ENCODE measurements at places on chromosomes 6 and 20. TPM values are rescaled to one million over a fixed set of nuclear protein-coding genes. Genes with fewer than 3 reads are reported as not detected.
A peak's percentile ranks its signal among the peaks of the same experiment; 100 is the strongest.

The TMC2 gene
- total RNA-seq = not detected

DNA sequence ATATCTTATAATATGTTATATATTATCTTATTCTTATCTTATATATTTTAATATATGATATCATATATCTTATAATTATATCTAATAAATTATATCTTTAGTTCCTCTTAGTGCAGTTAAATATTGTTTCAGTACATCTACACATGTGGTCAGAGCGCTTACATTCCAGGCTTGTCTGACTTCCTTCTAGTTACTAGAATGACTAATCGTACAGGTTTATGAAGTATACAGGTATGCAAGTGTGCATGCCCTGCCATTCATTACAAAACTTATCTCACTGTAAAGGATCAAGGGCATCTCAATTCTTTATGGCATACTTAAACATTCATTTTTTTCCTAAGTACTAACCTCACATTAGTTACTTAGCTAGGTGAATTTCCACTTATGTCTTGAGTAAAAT, 1278.0 kb upstream of the MAP3K7 start:
- H3K4me3 ChIP-seq = no peak overlapping the region
- no peak for DNase-seq
- H3K4me1 ChIP-seq = peaks cover 10% of the 10 kb centered on the region
- no peak overlapping the region for H3K27ac ChIP-seq
- H3K27me3 ChIP-seq = no peaks in the 10 kb centered on the region

The ANGPT4 gene
- total RNA-seq = 0.05 TPM

GRCh38 chr6:162615016-162615705, 112.4 kb downstream of the PRKN start:
- no peaks in the 10 kb centered on the region for H3K36me3 ChIP-seq
- DNase-seq = no peak
- H3K4me3 ChIP-seq = no peak overlapping the region

DNA sequence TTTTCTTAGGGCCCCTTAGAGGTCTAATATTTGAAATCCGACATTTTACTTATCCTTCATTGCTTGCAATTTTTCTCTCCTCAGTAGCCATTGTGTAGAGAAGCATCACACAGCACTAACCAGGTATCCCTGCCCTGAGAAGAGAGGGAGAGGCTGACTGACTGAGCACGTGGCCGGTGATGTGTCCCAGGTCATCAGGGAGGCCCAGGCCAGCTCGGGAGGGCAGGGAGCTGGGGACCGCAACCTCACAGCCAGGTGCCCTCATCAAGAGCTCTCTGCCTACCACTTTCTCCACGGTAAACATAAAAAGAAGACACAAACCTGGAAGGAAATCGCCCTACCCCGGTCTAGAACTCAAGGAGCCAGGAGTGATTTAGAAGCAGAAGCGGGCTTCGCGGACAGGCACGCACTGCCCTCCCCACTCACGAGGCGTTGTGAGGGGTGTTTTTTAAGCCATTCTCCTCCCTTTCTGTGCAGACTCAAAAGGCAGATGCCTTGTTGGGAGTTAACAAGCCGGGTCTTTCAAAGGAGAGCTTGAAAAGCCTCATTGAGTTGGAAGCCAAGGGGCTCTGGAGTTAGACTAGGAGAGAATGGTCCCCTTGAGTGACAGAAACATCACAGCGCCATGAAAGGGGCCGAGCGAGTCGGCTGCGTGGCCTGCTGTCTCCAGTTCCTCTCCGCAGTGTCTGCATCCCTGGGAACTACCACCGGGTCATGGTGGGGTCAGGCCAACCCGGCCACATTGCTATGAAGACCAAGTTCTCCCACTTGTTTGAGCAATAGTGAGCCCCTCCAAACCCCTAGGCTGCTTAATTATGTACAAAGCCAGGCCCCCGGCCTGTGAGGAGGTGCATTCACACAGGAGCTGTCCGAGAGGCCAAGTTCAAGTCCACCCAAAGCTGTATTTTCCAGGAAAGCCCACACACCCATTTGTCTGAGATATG, 285.4 kb downstream of the CDH4 start:
- H3K4me1 ChIP-seq = no peaks in the 10 kb centered on the region
- no peak overlapping the region for H3K27ac ChIP-seq
- DNase-seq = no peak

DNA sequence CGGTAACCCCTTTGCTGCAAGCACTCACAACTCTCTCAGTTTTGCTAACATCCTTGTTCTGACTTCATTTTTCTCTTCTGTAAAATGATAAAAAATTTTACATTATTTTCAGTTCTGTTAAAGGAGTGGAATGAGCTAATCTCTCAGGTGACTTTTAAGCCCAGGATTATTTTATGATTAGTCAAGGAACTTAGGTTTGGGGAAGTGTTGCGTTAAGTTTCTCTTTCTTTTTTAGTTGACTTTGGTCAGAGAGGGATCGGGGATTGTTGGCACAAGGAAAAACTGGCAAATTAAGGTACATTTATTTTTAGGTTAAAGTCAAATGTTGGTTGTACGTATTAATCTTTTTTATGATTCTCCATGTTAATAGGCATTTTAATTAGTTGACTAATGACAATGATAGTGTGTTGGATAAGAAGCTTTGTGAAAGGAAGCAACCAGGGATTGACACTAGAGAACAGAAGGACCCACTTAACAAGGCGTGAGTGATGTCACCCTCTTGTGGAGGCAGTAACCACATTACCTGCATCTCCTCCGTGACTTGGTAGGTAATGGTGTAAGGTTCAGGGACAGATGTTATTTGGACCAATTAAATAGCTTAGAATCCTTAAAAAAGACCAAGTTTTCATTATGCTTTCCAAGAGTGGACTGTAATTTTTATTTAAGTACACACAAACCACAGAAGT, 31.6 kb downstream of the CD83 start:
- H3K4me3 ChIP-seq = no peak overlapping the region
- no peak overlapping the region for H3K27ac ChIP-seq
- DNase-seq = no peak
- H3K27me3 ChIP-seq = no peaks in the 10 kb centered on the region
- peaks cover 7% of the 10 kb centered on the region for H3K4me1 ChIP-seq

The PRELID3B gene
- total RNA-seq = 38.1 TPM

The HSPA1A gene
- 120 TPM for total RNA-seq

GRCh38 chr20:47501116-47501481, 588 bp upstream of the NCOA3 start:
- no peak for DNase-seq
- H3K27ac ChIP-seq = peak overlapping the region; percentile 95
- H3K4me1 ChIP-seq = peaks cover 17% of the 10 kb centered on the region
- H3K27me3 ChIP-seq = no peaks in the 10 kb centered on the region
- peak overlapping the region; percentile 95 for H3K4me3 ChIP-seq

GRCh38 chr6:104710543-104711335, 149.0 kb downstream of the HACE1 start:
- no peaks in the 10 kb centered on the region for H3K36me3 ChIP-seq
- no peak overlapping the region for H3K4me3 ChIP-seq
- H3K27me3 ChIP-seq = no peaks in the 10 kb centered on the region
- DNase-seq = no peak

DNA sequence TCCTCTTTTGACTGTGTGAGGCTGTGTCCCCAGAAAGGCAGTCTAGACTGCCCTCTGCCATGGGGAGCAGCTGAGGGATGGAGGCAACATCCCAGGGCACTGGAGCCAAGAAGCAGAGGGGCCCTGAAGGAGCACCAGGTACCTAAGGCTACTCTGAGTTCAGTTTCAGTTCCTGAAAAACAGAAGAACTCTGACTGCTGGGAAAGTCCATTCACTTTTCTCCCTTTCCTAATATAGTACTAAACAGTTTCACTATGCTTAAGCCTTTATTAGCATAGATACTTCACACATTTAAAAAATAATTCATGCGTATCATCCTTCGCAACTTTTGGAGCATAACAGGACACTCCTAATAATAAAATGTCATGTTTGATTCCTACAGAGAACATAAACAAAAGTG, 130.0 kb downstream of the FOXC1 start:
- no peaks in the 10 kb centered on the region for H3K36me3 ChIP-seq
- no peak overlapping the region for H3K27ac ChIP-seq
- H3K27me3 ChIP-seq = no peaks in the 10 kb centered on the region
- DNase-seq = no peak
- no peaks in the 10 kb centered on the region for H3K4me1 ChIP-seq

- H3K27me3 ChIP-seq = no peaks in the 10 kb centered on the region
- no peak overlapping the region for H3K27ac ChIP-seq
- H3K36me3 ChIP-seq = no peaks in the 10 kb centered on the region
- DNase-seq = no peak
Observed at GRCh38 chr6:147991961-147992360, 350.7 kb upstream of the SASH1 start.

The GJA10 gene
- not detected for total RNA-seq

DNA sequence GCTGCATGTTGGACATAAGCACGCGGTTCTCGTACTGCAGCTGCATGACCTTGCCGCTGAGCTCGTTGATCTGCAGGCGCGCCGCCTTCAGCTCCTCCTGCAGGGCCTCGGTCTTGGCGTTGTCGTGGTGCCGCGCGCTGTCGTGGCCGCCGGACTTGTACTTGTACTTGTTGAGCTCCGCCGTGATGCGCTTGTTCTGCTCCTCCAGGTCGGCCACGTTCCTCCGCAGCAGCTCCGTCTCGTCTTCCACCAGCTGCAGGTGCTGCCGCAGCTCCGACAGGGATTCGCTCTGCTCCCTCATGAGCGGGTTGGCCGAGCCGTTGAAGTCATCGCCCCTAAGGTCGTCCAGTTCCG, 16.6 kb upstream of the KIAA0408 start:
- no peak for DNase-seq
- no peak overlapping the region for H3K27ac ChIP-seq
- no peaks in the 10 kb centered on the region for H3K27me3 ChIP-seq

DNA sequence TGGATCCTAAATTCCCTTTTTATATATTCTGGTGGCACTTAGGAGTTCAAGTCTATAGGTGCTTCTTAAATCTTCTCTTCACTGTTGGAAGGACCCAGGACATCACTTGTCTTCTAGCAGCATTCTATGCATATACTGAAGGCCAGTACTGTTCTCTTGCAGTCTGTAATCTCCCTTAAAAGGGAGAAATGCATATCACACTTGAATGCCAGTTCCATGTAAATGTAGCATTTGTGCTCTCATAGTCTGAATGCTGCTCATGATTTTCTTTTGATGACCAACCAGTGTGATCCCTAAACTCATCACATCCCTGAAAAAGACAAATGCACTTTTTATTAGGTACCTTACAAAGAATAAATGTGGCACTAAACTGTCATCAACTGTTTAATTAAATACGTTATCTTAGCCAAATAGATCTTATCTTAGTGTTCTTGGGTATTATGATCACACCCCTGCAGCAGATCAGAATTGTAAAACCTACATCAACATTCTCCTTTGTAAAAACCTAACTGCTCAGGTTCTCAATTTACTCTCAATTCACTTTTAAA, 176.1 kb downstream of the EPHA7 start:
- H3K27me3 ChIP-seq = no peaks in the 10 kb centered on the region
- H3K36me3 ChIP-seq = no peaks in the 10 kb centered on the region
- no peak overlapping the region for H3K4me3 ChIP-seq
- no peak for DNase-seq
- no peaks in the 10 kb centered on the region for H3K4me1 ChIP-seq

The HTR1B gene
- not detected for total RNA-seq

- no peaks in the 10 kb centered on the region for H3K27me3 ChIP-seq
- H3K36me3 ChIP-seq = no peaks in the 10 kb centered on the region
- H3K4me1 ChIP-seq = peaks cover 15% of the 10 kb centered on the region
- H3K4me3 ChIP-seq = peak overlapping the region; percentile 86
Observed at GRCh38 chr20:62063981-62064769, 1.5 kb downstream of the TAF4 start.

DNA sequence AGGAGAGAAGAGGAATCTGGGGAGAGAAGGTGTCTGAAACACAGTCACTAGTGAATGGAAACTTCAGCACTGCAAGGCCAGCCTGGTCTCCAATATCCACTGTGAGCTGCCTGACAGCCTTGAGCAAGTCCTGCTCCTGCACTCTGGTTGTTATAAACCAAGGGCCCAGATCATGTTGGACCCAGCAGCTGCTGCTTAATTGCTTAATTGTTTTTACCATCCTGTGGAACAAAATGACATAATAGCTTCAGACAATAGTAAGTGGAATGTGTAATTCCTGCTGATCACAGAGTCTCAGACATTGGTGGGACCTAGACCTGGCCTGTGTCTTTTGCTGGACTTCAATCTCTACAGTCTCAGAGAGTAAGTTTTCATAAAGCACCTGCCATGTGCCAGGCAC, 833.7 kb downstream of the TFAP2A start:
- H3K4me1 ChIP-seq = no peaks in the 10 kb centered on the region
- no peaks in the 10 kb centered on the region for H3K36me3 ChIP-seq
- H3K4me3 ChIP-seq = no peak overlapping the region
- H3K27ac ChIP-seq = no peak overlapping the region
- peaks cover 4% of the 10 kb centered on the region for H3K27me3 ChIP-seq

The RRAGD gene
- 4.7 TPM for total RNA-seq

DNA sequence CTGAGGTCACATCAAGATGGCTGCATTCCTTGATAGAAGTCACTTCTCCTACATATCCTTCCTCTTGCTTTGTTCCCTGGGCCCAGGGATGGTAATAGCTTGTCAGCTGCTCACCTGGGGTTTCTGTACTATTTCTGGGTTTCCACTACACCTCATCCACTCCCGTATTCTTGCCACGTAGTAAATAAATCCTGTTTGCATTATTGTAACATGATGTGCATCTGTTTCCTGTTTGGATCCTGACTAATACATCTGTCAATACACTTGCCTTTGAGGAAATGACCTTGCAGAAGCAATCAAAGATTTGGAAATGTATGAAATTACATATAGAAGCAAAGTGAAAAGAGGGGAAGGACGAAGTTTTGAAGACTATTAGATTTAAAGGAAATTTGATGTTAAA, 619.0 kb downstream of the PHF3 start:
- no peaks in the 10 kb centered on the region for H3K27me3 ChIP-seq
- no peaks in the 10 kb centered on the region for H3K36me3 ChIP-seq
- no peak for DNase-seq
- no peak overlapping the region for H3K27ac ChIP-seq
- no peaks in the 10 kb centered on the region for H3K4me1 ChIP-seq

- H3K4me1 ChIP-seq = peaks cover 71% of the 10 kb centered on the region
- H3K27me3 ChIP-seq = no peaks in the 10 kb centered on the region
- no peaks in the 10 kb centered on the region for H3K36me3 ChIP-seq
- no peak overlapping the region for H3K4me3 ChIP-seq
- DNase-seq = no peak
Observed at GRCh38 chr6:35724471-35724870, 12.4 kb upstream of the ARMC12 start.

- H3K36me3 ChIP-seq = no peaks in the 10 kb centered on the region
- H3K4me3 ChIP-seq = no peak overlapping the region
- no peak for DNase-seq
- H3K4me1 ChIP-seq = peaks cover 11% of the 10 kb centered on the region
- no peak overlapping the region for H3K27ac ChIP-seq
- H3K27me3 ChIP-seq = peaks cover 29% of the 10 kb centered on the region
Observed at GRCh38 chr6:98844244-98845210, 10.2 kb downstream of the POU3F2 start.

The VPS16 gene
- total RNA-seq = 16.7 TPM

The IL17F gene
- total RNA-seq = not detected

GRCh38 chr20:47724396-47724795, 60.9 kb downstream of the SULF2 start:
- peaks cover 15% of the 10 kb centered on the region for H3K4me1 ChIP-seq
- no peaks in the 10 kb centered on the region for H3K36me3 ChIP-seq
- H3K27me3 ChIP-seq = no peaks in the 10 kb centered on the region
- DNase-seq = no peak

GRCh38 chr6:159429433-159429832, 260.2 kb downstream of the FNDC1 start:
- peaks cover 3% of the 10 kb centered on the region for H3K4me1 ChIP-seq
- H3K4me3 ChIP-seq = no peak overlapping the region
- no peak overlapping the region for H3K27ac ChIP-seq
- no peak for DNase-seq
- no peaks in the 10 kb centered on the region for H3K27me3 ChIP-seq
